ENCODE measurements at places on chromosomes 7 and 10.

DNA sequence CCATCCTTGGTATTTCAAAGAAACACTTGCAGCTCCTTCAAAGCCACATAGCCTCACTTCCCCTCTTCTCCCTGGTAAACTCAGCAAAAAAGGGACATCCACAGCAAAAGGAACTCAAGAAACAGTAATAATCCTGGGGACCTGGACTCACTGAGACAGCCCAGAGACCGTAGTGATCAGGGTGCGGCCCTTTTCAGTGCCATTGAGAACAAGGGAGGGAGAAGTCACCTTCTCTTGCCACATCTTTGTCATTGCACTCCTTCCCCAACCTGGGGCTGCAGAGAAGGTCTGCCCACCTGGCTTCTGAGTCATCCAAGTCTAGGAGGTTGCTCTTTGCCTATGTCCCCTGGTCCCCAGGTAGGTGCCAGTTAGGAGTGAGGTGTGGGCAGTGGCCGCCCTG, 93.9 kb upstream of the SH2B2 start:
- DNase-seq = no peak

GRCh38 chr7:134750083-134751062, 29.1 kb upstream of the CALD1 start:
- DNase-seq = peak; percentile 63

DNA sequence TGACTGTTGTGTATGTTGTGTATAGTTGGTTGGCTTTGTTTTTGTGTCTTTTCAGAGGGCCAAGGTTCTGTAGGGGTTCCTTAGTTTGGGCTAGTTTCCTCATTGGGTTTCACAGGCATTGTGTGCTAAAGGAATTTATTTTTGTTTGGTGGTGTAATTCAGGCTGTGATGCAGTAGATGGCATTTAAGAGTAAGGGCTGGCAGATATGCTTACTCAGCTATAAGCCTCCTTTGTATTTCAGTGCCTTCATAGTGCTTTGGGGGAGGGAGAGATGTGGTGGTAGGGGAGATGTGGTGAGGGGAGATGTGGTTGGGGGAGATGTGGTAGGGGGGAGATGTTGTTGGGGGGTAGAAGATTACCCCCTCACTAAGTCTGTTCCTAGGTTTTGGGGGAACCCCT, 91.7 kb downstream of the SLC25A40 start:
- no peak for DNase-seq

DNA sequence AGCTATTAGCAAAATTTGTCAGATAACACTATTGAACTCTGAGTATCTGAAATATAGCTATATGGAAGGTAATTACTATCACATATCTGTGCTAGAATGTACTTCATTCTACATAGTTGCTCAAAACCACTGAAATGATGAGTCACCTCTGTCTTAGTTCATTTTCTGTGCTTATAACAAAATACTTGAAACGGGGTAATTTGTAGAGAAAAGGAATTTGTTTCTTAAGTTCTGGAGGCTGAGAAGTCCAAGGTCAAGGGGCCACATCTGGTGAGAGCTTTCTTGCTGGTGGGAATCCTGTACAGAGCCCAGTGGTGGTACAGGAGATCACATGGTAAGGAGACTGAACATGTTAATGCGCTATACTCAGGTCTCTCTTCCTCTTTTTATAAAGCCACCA, 41.9 kb upstream of the TNKS2 start:
- DNase-seq = peak; percentile 32

GRCh38 chr7:1698201-1698600, 28.1 kb downstream of the ELFN1 start:
- no peak for DNase-seq

- no peak for DNase-seq
Measured at GRCh38 chr10:103668351-103669242, 175.1 kb downstream of the NEURL1 start.

GRCh38 chr7:131630427-131630826, 74.0 kb upstream of the PODXL start:
- DNase-seq = no peak

DNA sequence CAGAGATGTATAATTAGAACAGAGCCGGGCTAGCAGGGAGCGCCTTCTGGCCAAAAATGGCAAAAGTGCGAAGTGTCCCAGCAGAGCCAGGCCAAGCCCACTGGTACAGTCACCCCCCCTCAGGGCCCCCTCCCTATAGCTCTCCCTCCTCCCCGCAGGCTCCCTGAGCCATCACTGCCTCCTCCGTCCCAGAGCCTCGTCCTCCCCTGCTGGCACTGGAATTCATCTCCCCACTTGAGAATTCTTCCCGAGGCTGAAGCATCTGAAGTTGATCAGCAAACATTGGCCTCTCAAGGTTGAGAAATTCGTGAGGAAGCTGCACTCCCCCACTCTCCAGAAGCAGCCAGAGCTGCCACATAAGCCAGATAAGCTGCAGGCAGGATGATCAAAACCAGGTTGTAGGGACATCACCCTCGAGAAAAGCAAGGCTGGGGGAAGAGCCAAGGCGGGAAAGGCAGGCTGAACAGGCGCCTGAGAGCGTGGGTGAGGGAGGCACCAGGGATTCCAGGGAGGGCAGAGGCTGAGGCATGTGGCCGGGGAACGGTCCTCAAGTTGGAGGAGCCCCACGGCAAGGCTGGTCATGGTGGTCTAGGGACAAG, 23.4 kb downstream of the CAMK2G start:
- no peak for DNase-seq

DNA sequence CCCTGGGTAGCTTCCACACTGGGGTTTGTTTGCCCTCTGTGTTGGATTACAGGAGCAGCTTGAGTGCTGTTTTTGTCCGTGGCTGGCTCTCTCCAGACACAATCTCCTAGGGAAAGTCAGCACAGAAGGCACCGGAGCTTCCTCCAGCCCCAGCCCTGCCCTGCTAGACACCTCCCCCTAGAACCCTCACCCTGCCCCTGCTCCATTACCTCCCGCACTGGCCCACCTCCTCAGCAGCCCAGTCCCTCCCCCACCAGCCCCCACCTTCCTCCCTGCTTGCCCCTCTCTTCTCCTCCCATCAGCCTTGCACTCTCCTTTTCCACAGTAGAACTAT, 130.5 kb downstream of the ADCY1 start:
- no peak for DNase-seq

DNA sequence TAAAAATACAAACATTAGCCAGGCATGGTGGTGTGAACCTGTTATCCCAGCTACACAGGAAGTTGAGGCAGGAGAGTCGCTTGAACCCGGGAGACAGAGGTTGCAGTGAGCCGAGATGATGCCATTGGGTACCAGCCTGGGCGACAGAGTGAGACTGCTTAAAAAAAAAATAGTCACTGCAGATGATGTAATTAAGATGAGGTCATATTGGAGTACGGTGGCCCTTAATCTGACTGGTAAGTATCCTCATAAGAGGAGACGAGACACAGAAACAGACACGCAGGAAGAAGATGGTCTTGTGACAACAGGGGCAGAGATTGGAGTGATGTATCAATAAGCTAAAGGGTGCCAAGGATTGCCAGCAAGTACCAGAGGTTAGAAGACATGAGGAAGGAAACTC, 156.0 kb downstream of the FAM107B start:
- no peak for DNase-seq

DNA sequence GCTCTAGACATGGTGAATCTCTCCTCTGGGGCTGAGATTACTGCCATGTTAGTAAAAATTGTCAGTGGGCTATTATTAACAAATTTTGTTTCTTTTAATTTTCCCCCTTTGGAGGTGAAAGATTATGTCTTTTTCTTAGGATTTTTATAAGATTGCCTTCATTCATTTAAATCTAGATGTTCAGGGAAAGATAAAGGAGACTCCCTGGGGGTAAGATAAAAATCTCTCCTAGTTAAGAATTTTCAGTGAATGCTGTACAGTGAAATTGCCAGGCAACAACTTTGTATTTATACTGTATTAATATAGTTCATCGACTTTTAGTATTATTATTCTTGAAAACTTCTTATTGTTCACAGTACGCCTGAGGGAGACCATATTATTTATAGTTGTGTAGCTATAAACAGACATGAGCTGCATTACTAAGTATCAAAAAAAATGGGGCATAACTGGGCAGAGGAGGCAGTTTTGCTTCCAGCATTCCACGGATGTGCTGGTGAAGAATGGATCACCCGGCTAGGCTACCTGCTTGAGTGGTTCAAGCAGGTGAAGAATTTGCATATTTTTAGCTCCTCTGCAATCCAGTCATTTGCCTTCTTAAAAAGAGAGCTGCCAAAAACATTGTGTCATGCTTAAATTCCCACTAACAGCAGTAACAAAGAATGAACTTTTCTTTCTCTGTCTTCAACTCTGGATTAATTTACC, 552.1 kb downstream of the DNAJB9 start:
- DNase-seq = no peak

DNA sequence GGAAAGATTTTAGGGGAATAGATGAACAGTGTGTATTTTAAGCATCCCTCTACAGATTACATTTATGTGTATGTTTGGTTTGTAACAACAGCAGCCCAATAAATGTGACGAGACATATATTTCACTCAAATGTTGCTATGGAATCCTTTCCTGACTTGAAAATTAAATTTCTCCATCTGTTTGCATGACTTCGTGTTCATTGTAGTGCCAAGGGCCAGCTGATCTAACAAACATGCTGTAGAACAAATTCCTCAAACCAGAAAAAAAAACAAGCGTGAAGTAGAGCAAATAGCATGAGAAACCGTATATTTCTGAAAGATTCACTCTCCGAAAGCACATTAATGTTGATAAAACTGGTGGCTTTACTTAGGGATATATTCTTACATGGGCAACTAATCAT, 87.8 kb downstream of the NRCAM start:
- DNase-seq = no peak

- no peak for DNase-seq
Measured at GRCh38 chr10:128124813-128125403, 1.3 kb downstream of the MKI67 start.

DNA sequence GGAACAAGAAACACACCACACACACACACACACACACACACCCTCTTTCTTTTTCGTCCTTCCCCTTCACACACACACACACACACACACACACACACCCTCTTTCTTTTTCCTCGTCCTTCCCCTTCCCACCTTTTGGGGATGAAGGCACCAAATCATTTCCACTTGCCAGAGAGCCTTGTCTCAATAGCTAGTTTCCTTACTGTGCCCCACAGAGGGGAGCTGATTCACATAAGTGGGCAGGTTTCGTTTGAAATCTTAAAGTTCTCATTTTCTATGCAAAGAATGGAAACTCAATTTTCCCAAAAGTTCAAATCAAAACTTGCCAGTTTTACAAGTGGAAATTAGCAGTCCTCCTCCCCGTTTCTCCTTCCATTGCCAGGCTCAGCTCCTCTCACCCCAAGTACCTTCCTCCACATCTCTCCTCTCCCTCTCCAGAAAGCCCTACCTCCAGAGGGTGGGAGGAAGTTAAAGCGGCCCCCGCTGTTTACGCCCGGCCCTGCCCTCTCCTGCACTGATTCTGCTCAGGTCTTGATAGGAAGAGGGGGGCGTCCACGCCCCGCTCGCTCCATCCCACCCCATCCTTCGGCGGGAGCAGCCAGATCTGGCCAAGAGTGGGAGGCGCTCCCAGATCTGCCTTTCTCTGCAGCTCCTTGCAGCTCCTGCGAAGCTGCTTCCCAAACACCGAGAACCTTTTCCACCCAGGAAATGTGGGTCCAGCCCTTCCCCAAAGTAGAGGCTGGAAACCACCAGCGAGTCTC, 1.3 kb downstream of the CTTNBP2 start:
- DNase-seq = peak; percentile 8

GRCh38 chr10:9302140-9302746, 1247.8 kb downstream of the GATA3 start:
- DNase-seq = peak; percentile 65

DNA sequence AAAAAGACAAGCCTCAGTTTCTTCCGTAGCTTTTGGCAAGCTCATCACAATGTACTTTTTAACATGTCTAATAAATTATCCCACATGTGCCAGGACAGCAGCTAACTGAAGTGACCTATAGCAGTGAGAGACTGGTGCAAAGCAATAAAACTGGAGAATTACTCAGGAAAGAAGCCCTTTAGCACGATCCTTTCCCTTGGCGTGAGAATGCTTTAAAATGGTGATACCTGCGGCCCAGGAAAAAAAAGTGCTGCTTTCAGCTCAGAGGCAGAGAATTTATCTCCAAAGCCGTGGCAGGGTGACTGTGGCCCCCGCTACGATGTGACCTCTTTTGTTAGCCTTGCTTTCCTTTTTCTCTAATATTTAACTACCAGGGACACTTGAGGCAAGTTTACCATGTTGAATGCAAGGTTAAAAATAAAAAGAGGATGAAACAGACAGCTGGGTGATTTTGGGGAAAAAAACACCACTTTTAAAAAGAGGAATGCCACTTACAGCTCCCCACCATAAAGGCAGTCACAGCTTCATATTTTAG, 184.0 kb downstream of the FANK1 start:
- no peak for DNase-seq

GRCh38 chr10:126527645-126528314, 139.5 kb upstream of the ADAM12 start:
- no peak for DNase-seq

- DNase-seq = peak; percentile 26
Measured at GRCh38 chr7:45469103-45469502, 105.1 kb upstream of the ADCY1 start.

GRCh38 chr10:16521311-16522016, at the start of gene C1QL3:
Gene C1QL3 (minus strand): TSS chr10:16521879. CDS start chr10:16521065, 814 bp downstream.
- DNase-seq = peak; percentile 7

DNA sequence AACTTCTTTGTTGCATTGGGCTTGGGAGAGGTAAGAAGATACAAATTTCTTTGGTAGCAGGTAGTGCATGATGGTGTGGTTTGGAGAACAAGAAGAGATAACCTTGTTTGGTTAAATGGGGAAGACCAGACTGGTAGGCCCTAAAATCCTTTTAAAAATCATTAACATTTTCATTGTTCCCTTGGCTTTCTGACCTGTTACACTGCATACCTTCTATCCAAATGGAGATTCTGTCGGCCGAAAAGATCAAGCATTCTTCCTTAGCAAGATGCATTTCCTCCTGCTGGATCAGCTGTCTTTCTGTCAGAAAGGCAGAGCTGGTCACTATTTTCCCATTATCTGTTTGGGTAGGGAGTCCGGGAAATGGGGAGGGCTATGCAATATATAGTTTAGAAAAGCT, 33.7 kb downstream of the AGK start:
- no peak for DNase-seq

DNA sequence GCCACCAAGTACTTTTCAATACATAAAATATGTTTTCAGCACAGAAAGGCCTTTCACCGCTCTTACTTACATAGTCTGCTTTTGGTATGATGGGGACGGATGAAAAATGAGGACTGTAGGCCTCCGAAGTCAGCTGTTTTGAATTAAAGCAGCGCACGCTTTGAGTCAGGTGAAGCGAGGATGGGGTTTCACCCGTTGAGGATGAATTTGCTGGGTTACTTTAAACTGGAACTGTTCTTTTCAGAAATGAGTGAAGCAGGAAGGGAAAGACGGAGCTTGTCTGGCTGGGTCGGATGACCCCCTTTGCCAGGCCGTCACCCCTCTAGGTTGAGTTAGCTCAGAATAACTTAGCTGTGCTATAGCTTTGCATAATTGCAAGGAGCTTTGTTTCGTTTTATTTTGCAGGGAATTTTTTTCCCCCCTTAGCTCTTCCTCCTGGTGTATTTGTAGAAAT, 40.0 kb downstream of the CUX1 start:
- DNase-seq = no peak

All from myocyte (in vitro differentiated cells).